NCI-H460 (cell line): ENCODE measurements at places on chromosomes 6 and 20. TPM values are rescaled to one million over a fixed set of nuclear protein-coding genes. Genes with fewer than 3 reads are reported as not detected.

DNA sequence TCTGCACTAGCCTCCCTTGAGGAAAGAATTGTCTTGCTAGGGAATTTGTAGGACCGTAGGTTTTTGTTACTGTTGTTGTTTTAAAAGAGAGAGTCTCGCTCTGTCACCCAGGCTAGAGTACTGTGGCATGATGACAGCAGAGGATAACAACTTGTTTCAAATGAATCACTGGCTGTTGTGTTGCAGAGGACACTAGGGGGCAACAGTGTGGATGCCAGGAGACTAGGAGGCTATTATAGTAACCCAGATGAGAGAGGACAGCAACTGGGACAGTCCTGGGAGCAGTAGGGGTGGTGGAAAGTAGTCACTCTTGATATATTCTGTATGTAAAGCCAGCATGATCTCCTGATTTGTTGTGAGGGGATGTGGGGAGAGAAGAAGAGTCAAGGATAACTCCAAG lies 41.8 kb upstream of the LAMA4 start:
- no peak for DNase-seq

Gene SLA2
- total RNA-seq, result 0.05 TPM in 1 of 2 replicates, not detected in the other

GRCh38 chr6:127453845-127454619 lies 5.2 kb downstream of the KIAA0408 start:
- no peak for DNase-seq

Gene RIOK1
- total RNA-seq, result 26.2 and 29.6 TPM in 2 replicates

DNA sequence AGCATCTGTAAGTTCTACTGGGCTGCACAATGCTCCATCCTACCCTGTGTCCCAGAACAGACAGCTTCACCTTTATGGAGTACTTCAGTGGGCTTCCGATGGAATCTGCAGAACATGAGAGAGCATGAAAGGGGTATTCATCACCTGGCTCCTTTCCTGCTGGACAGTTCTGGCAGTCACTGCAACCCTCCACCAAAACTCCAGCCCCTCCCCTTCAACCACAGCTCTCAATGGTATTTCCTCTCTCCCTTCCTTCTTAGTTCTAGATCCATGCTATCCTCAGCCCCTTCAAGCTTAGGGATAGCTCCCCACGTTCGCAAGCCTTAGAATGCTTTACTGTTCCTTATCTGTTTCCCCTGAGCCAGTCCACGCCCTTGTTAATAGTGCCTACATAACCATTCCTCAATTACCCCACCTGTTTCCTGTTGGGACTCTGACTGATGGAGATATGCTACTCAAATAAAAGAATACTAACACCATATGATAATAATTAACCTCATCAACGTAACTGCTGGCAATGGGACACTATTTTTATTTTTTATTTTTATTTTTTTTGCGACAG lies 26.8 kb downstream of the TRAM2 start:
- DNase-seq, result no peak

DNA sequence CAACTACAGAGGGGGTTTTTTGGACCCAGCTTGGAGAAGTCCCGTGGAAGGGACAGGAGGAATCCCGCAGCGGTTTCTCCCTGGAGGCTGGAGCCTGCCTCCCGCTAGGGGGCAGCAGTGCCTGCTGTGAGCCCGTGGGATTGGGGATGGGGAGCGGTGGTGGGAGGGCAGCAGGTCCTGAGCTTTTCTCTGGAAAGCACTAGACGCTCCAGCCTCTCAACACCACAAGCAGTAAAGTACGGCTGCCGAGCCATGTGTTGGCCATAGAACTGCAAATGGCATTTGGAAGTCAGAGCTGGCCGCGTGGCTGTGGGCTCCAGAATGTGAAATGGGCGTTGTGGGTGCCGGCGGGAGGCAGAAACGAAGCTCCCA lies 47.8 kb downstream of the GMPR start:
- peak; percentile 45 for DNase-seq

DNA sequence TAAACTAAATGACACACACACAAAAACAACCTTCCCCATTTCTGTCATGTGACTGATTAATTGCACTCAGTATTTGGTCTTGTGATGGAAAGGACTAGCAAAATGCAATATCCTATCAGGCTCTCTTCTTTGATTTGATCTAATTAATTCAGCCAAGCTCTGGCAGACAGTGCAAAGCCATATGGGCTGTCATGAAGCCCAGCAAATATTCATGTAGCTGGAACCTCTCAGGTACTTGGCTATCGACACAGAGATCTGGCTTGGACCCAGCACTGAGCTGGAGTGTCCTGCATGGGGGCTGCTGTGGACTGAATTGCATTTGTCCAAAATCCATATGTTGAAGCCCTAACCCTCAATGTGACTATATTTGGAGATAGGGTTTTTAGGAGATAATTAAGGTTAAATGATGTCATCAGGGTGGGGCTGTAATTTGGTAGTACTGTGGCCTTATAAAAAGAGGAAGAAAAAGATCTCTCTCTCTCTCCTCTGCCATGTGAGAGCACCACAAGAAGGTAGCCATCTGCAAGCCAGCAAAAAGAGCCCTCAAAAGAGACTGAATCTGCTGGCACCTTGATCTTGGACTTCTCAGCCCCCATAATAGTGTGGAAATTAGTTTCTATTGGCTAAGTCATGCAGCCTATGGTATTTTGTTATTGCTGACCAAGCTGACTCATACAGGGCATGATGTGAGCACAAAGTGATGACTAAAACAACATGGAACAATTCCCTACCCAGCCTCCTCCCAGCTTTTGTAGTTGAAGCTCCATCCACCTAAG lies 77.1 kb downstream of the STMND1 start:
- DNase-seq, result no peak

- DNase-seq, result no peak
These were observed 97.7 kb downstream of the LY86 start for GRCh38 chr6:6686176-6686575.

- no peak for DNase-seq
These were observed 56.8 kb downstream of the PREP start for GRCh38 chr6:105346052-105346451.

- no peak for DNase-seq
These were observed 79.2 kb upstream of the BACH2 start for GRCh38 chr6:90375681-90376439.

DNA sequence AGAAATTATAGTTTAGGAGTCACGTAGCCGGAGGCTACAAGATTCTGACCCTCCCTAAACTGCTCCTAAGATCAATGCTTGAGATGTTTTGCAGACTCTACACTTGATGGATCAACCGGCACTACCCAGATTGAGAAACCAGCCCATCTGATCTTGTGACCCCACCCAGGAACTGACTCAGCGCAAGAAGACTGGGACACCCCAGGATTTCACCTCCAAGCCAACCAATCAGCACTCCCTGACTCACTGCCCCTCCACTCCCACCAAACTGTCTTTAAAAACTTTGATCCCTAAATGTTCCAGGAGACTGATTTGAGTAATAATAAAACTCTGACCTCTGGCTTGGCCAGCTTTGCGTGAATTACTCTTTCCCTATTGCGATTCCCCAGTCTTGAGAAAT lies 99.8 kb downstream of the OPRM1 start:
- DNase-seq, result no peak

DNA sequence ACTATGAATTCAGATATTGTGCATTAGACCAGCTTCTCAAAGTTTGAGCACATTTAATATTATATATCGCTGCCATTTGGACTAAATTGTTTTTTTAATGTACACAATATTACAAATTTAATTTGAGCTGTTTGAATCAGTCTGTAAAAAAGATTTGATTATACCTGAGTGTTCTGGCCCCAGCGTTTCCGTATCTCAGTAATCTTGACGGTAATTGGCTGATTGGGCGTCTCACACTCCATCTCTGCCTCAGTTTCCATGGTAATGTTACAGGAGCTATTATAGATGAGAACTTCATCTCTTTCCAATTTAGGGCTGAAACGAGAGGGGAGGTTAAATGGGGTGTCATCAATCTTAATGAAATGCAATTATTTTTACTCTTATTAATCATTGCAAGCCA lies 77.3 kb downstream of the PKHD1 start:
- DNase-seq, result no peak

DNA sequence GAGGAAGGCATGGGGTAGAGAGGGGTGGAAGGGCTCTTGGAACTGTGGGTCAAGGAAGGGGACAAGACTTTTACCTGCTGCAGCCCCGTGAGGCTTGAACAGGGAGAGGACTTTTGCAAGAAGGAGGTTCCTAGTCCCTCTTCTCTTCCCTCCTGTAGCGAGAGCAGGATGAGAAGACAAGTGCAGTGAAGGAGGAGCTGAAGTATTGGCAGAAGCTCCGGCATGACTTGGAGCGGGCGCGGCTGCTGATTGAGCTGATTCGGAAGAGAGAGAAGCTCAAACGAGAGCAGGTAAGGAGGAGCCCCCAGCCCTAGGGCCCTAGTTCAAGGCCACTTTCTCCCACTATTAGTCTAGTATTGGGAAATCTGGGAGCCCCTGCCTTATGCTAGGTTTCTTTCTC lies 10.6 kb downstream of the BRPF3 start:
- DNase-seq, result no peak

Gene CDH22
- total RNA-seq, result not detected in 2 replicates

GRCh38 chr6:56515081-56515905 lies 127.4 kb downstream of the DST start:
- DNase-seq, result no peak

GRCh38 chr6:44858998-44859397 lies 469.1 kb upstream of the RUNX2 start:
- no peak for DNase-seq

Gene PBOV1
- total RNA-seq, result not detected in 2 replicates

DNA sequence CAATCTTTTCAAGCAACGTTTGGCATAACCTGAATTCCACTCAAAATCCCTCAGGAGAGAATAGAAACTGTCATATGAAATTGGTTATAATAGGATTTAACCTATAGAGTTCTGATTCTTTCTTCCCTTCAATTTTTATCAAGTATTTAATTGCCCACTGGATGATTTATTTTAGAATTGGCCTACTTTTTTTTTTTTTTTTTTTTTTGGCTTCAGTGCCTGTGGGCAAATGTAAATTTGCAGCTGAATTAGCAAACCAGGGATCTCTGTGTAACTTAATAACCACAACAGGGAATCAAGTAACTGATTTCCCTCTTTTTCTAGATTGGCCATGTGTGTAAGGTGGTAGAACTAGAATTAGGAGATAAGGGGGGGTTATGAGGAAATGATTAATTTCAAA lies 157.0 kb downstream of the SOX4 start:
- DNase-seq, result no peak

DNA sequence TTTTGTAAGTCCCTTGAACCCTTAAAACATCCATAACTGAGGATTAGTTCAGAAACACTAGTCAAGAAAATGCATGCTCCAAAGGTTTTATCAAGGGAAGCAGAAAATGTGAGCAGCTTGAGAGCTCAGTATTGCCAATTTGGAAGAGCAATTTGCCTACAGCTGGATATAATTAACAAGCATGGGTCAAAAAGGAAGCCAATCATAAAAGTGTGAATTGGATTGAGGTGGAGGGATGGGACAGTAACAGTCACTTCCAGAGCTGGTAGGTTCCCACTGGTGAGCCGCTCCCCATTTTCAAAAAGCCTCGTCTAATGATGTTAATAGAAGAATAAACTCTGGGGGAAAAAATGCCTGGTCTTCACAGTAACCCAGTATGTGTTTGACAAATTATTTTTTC lies 5.0 kb upstream of the PTPRK start:
- DNase-seq, result no peak

DNA sequence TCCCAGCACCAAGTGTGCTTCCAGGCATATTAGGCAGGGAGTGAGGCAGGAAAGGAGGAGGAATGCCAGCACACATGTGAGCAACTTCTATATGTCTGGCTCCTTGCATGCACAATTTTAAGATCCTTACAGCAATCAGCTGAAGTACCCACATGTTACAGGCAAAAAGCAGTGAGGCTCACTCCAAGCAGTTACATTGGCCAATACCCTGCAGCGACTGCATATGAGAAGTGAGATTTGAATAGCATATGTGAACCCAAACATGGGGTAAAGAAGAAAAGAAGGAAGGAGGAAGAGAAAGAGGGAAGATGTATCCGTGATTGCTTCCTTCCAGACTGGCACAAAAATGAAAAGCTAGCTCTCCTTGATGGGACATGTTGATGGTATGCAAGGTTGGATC lies 193.6 kb downstream of the PTPRT start:
- DNase-seq, result no peak

DNA sequence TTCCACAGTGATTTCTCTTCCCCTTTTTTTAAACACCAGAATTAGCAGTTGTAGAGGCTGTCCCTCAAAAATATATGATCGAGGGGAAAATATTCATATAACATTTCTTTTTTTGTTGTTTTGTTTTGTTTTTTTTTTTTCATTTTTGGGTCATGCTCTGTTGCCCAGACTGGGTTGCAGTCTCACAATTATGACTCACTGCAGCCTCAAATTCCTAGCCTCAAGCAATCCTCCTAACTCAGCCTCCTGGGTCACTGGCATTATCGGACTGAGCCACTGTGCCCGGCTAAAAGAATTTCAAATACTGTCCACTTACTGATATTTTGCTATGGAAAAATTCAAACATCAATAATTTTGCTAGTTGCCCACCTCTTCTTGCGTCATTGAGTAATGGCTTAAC lies 134.0 kb downstream of the HFE start:
- DNase-seq, result no peak

Gene SCUBE3
- total RNA-seq, result 0.02 TPM in 1 of 2 replicates, not detected in the other

Gene SAMD3
- total RNA-seq, result not detected in 2 replicates

- DNase-seq, result no peak
These were observed 8.0 kb downstream of the DNPH1 start for GRCh38 chr6:43221046-43221972.

GRCh38 chr20:38131588-38132121 lies 33.4 kb downstream of the TGM2 start:
- no peak for DNase-seq

DNA sequence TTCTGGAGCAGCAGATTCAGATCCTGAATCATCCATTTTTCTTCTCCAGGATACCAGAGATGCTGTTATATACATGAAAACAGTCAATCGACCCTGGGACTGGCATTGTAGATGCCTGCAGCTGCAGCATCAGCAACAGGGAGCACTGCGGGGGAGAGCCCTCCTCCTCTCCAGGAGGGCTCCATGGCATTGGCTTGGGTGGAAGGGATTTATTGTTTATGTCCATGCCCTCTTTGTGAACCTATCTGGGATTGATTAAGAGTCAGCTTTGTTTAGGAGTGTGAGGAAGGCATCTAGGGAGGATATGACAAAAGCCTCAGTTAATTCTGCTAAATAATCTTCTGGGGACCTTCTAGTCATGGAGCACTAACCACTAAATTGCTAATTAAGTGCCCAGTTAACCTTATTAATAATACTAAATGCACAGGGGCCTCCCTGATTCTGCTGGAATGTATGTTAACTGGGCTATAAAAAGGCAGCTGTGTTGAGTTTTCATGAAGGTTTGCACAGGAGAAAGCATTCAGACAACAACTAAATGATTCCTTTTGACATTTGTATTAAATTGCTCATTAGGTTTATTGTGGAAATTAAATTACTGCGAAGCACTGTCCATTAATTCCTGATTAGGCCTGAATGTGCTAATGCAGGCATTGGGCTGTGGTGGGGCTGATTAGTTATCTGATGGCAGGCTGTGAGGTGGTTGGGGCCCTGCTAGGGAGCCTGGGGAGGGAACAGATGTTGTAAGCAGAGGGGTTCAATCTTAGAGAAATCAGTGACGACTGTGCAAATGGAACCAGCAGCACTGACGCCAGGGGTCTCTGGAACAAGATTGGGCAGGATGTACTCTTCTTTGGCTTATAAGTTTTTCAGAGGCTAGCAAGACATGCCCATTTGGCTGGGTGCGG lies 57.6 kb downstream of the IMPG1 start:
- no peak for DNase-seq

Gene OR2H2
- total RNA-seq, result not detected in 2 replicates

Gene BPIFB1
- total RNA-seq, result not detected in 2 replicates

Gene UBE2V1
- 95.4 and 105 TPM in 2 replicates for total RNA-seq

- DNase-seq, result no peak
These were observed 7.4 kb upstream of the CD83 start for GRCh38 chr6:14110001-14110818.

GRCh38 chr20:14523090-14523489 lies 185.7 kb upstream of the FLRT3 start:
- no peak for DNase-seq

GRCh38 chr20:34559311-34560140 lies 1.0 kb downstream of the MAP1LC3A start:
- DNase-seq, result no peak
